ENCODE measurements at places on chromosomes 7 and 10.

GRCh38 chr10:101452176-101452575 lies 98.2 kb downstream of the BTRC start:
- DNase-seq, result no peak

GRCh38 chr10:96289218-96289910 lies 14.9 kb upstream of the DNTT start:
- DNase-seq, result no peak

DNA sequence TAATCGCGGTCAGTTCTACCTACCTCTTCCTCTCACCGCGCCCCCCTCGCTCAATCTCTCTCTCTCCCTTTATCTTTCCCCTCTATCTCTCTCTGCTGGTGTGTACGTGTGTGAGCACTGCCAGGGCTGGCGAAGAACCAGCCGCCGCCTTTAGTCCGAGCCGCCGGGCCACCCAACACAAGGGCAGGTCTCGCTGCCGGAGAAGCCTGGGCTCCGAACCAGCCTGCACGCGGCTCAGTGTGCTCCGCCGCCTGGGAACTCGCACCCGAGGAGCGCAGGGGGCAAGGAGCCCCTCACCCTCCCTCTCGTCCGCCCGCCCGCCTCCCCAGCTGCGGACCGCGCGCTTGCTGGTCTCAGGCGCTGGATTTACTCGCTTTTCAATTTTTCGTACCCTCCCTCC lies 1.7 kb downstream of the NXPH1 start:
- no peak for DNase-seq

DNA sequence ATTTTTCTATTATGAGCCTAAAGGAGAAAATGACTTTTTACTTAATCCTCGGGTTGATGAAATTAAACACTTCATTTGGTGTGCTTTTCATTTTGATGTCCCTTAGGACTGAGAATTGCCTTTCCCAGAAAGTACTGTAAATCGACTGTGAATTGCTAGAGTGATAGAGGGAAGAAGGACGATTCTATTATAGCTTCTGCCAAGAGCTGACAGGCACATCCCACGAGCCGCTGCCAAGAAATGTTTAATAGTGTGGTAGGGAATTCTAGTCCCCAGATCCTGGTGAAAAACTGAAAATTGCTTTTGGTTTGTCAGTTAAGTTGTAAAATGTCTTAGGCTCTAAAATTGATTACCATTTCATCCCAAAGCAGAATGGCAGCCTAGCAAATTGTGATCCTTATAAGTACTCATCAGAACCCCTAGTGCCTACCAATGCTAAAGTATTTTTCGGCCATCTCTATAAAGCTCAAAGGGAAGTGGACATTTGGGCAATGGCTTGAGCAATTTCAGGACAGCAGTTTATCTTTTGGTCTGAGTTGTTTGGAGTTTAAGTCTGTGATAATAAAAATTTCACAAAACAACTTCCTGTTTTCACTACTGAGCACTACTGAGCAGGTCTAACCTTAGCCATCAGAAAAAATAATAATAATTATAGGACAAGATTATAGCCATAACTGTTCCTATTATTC lies 44.6 kb upstream of the HYCC1 start:
- DNase-seq, result no peak

- DNase-seq, result no peak
These were observed 86.1 kb downstream of the LRRTM3 start for GRCh38 chr10:67011981-67012380.

DNA sequence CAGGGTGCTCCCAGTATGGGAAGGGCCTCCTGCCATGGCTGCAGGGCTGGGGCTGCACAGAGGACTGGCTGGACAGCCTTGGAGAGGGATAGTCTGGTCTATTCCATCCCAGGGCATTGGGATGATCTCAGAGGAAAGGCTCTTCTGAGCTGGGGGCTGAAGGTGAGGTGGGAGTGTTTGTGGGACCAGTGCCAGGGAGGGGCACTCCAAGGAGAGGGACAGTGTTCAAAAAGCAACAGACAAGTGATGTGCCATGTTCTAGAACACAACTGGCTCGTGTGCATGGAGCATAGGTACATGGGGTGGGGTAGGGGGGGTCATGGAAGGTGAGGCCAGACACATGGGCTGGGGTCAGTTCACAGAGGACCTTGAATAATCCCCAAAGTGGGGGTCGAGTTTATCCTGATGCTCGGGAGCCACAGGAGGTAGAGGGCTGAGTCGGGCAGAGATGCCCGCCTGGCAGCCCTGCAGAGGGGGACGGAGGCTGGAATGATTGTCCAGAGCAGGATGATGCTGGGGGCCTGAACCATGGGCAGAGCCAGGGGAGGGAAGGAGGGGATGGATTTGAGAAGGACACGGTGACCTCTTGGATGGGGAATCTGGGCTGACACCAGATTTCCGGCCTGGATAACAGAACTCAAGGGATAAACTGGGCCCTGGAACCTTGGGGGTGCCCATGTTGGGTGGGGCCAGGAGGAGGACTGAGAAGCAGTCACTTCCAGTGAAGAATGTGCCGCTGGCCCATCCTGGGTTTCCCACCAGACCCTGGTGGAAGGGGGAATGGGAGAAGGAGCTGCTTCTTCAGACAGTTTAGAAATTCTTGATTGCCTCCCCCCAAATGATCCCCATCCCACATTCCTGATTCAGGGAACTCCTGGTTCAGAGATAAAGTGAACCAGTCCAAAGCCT lies 50.4 kb downstream of the NEURL1 start:
- no peak for DNase-seq

DNA sequence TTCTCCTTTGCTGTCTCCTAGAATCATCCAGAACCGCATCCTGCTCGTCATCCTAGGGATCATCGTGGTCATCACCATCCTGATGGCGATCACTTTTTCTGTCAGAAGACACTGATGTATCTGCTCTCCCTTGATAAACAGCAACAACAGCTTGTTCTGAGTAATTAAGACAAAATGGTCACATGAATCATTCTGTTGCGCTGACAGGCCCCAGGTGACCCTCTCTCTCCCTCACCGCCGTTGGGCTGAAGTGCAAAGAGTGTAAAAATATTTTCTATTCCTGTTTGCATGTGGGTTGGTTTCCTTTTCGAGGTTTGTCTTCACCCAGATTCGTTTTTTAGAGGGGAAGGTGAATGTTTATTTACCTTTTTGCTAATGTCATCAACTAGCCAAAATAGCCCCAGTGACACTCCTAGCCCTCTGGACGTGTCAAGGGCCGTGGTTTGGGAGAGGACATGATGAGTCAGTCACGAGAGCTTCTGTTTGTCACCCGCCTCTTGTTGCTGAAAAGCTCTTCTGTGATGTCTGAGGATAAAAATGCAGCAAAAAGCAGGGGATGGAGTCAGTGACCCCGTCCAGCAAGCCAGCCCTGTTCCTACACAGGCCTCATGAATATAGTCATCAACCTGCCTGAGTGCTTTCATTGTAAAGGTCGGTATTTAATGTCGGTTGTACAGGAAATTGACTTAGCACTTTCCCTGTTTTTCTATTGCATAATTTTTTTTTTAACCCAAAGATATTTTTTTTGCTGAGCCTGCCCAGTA lies 134.6 kb upstream of the TCF7L2 start:
- DNase-seq, result no peak

GRCh38 chr10:57673446-57673960 lies 594.2 kb downstream of the IPMK start:
- no peak for DNase-seq

- no peak for DNase-seq
These were observed 29.6 kb upstream of the FAM20C start for GRCh38 chr7:162632-163297.

DNA sequence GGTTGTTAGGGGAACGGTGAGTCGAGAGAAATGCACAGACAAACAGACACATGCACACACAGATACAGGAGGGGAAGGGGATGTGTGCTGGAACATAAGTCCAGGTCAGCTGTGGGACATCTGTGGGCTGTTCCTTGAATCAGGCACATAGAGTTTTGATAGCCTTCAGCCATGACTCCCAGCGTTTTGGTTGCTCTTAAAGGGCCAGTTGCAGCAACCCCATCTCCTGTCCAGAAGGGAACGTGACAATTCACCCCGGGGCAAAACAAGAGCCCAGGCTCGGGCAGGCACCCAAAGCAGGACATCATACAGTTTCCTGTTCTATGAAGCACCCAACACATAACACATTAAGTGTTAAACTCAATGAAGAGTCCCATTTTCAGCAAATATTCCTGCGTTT lies 9.6 kb downstream of the INSYN2A start:
- no peak for DNase-seq

- no peak for DNase-seq
These were observed 47.2 kb downstream of the NEURL1 start for GRCh38 chr10:103540722-103541121.

DNA sequence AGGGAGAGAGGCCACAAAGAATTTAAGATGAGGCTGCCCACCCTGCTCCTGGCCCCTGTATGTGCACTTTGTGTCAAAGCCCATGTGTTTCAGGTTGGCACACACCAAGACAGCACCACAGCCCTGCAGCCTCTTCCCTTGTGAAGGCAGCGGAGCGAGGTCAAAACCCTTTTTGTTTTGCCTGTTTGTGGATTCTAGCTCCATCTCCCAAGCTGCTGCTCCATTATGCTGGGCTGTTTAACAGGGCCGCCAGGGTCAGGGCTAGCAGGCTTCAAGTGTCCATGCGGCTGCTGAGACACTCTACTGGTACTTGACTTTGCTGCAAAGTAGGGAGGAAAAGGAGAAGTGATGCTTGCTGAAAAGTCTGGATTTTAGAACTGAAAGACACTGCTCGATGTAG lies 142.3 kb upstream of the EFCAB10 start:
- DNase-seq, result no peak

DNA sequence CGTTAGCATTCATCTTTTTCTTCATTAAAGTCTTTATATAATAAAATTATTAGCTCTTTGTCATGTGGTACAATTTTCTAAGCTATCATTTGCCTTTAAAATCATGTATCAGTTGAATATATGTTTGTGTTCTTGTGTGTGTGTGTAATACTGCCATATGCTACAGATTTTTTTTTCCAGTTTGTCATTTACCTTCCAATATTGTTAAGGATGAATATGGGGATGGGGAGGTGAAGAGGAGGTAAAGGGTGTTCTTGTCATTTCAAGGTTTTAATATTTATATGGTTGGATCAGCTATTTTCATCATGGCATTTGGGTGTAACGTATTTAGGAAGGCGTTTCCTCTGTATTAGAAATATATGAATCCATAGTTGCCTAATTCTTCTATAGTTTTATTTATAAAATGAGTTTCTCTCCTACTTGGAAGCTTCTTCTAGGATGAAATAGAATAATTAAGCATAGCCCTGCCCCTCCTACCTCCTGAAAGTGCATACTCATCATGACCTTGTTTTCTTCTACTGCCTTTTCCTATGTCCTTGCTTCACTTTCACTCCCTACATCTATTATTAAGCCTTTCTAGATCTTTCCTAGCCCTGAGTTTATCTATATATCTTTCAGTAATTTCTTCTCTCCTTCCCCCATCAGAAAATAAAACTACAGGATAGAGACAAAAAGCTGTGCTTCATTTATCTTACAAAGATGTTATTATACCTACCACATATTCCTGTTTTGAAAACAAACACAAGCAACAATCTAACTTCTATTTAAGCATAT lies 25.1 kb downstream of the RAB18 start:
- DNase-seq, result no peak

- DNase-seq, result peak; percentile 57
These were observed 10.0 kb upstream of the DDIT4 start for GRCh38 chr10:72263613-72264241.

DNA sequence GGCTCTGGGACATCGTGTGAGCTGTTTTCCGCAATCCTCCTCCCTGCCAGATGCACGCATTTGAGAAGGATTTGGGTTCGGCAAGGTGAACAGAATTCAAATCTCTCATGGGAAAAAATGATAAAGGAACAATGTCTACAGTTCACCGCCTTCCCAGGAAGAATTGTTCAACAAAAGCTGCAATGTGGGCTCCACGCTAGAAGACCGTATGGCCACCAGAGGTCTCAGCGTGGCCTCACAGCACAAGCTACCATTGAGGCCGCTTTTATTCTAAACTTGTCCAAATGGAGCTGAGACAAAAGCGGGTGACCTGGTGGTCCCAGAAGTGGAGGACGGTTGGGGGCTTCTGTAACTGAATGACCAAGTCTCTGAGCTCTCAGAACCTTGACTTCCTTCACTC lies 733.1 kb downstream of the PARD3 start:
- no peak for DNase-seq

GRCh38 chr7:157150882-157151281 lies 12.2 kb downstream of the UBE3C start:
- DNase-seq, result no peak

GRCh38 chr10:88851706-88852105 lies at the start of gene ANKRD22:
Gene ANKRD22, minus strand, starts transcription at chr10:88851844. Its CDS starts 237 bp downstream, at chr10:88851607.
- no peak for DNase-seq

DNA sequence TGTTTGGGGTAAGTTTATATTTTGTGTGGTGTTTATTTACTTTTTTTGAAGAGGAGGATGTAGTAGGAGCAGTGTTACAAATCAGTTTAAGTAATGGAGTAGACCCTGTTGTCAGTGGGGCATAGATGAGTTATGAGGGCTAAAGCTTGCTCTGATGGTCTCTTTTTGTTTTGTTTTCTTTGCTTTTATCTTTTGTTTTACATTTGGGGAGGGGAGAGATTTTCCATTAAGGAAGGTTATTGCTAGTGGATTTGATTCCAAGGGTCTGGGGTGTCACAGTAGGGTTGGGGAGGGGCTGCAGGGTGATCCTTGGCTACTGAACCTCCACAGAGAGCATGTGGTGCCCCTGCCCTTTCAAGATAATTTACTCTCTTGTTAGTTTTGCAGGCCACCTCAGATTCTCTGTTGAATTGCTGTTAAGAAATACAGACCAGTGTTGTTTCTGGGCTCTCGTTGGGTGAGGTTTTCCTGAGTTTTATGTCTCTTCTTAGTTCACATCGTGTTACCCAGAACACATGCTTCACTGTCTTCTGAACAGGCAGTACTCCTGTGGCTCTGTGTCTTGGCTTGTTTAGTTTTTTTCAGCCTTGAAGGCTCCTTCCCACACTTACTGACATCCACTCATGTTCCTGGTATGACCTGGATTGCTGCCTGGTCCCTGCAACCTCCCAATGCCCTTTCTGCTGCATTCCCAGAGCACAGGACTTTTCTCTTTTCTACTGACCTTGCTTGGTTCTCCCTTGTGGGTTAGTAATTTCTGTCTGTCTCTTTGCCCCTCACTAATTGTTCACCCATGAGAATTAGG lies 4.2 kb downstream of the KIFBP start:
- DNase-seq, result no peak

GRCh38 chr10:123391275-123392028 lies 237.2 kb downstream of the BUB3 start:
- DNase-seq, result no peak

GRCh38 chr7:45980973-45981372 lies 59.9 kb upstream of the IGFBP3 start:
- DNase-seq, result no peak

- DNase-seq, result no peak
These were observed 12.6 kb upstream of the WDFY4 start for GRCh38 chr10:48671914-48672595.

DNA sequence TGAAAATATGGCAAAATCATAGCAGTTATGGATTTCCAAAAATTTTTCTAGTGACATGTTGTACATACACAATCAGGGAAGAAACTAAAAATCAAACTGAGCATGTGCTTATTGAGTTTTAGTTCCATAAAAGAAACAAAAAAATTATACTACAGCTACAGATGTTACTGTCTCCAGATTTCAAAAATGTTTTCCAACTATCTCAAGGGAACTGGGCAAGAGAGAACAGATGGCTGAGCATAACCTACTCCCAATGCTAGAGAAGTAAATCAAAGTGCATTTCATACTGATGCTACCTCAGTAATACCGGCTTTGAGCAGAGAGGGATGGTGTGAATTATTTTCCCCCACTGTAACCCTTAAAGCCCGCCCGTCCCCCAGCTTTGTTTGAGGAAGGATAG lies 40.7 kb upstream of the KMT2C start:
- DNase-seq, result no peak
